ENCODE measurements at places on chromosomes 4 and X.

GRCh38 chrX:145816601-145817315 lies 871 bp upstream of the SLITRK2 start:
- DNase-seq, result no peak

GRCh38 chrX:150240643-150240970 lies 122.5 kb upstream of the MAMLD1 start:
- no peak for DNase-seq

DNA sequence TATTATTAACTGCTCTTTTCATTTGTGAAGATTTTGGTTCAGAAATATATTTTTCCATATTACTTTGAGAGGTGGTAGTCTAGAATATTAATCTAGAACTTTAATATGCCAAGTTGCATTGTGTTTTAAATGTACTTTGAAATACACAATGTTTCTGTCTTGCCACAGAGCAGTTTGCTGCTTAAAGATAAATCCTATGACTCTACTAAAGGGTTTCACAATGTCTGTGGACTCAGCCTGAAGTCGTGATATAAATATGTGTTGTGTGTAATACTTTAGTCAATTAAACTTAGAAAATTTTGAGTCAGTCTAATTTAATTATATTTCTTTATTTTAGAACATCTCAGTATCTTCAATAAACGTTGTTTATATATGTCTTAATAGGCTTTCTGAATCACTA lies 1771.7 kb upstream of the PCDH7 start:
- DNase-seq, result no peak

DNA sequence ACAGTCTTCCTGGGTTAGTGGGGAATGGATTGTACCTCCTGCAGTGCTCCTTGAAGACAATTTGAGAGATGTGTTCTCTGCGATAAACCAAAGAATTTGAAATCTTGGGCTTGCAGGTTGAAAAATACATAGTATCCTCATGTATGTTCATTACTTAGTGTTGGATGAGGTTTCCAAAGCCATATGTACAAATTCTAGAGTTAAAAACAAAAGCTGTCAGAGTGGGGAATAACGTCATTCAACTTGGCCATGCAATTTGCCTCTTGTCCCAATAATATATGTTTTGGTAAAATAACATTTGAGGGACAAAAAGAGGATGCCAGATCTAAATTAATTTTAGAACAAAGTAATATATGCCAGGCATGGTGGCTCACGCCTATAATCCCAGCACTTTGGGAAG lies 51.3 kb upstream of the CBR4 start:
- no peak for DNase-seq

GRCh38 chr4:26069218-26069617 lies 155.2 kb downstream of the SMIM20 start:
- DNase-seq, result no peak

DNA sequence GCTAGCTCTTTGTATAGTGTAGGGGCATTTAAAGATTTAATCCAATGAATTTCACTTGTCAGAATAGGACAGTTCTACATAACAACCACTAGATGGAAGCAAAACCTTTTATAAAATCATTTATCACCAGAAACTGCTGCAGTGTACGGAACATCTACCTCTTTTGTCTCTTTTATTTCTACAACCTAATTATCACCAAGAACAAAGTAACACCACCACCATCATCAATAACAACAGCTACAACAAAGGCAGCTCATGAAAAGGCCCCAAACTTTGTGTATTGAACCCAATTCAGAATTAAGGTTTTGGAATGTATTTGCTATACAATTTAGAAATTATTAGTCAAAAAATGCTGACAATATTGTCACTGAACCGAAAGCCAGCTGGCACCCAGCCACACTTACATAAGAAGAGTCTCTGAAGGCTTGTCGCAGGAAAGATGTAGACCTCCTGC lies 260.9 kb upstream of the RPS6KA3 start:
- no peak for DNase-seq

DNA sequence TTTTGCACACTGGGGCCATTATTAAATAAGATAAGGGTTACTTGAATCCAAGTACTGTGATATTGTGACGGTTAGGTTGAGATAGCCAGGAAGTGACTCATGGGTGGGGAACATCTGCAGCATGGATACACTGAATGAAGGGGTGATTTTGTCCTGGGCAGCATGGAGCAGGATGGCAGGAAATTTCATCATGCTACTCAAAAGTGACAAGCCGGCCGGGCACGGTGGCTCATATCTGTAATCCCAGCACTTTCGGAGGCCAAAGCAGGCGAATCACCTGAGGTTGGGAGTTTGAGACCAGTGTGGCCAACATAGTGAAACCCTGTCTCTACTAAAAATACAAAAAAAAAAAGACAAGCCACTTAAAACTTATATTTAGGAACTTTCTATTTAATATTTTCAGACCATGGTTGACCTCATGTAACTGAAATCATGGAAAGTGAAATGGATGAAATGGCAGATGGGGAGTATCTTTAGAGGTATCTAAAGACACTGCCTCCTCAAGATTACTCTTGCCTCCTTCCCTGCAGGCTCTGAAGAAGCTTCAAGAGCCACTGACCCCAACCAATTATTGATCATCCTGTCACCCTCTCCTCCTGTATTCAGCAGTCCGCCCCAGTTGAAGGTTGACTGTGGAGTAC lies 3.9 kb upstream of the TRIM60 start:
- DNase-seq, result no peak

GRCh38 chr4:180950377-180950776 lies 1292.8 kb upstream of the TENM3 start:
- no peak for DNase-seq

DNA sequence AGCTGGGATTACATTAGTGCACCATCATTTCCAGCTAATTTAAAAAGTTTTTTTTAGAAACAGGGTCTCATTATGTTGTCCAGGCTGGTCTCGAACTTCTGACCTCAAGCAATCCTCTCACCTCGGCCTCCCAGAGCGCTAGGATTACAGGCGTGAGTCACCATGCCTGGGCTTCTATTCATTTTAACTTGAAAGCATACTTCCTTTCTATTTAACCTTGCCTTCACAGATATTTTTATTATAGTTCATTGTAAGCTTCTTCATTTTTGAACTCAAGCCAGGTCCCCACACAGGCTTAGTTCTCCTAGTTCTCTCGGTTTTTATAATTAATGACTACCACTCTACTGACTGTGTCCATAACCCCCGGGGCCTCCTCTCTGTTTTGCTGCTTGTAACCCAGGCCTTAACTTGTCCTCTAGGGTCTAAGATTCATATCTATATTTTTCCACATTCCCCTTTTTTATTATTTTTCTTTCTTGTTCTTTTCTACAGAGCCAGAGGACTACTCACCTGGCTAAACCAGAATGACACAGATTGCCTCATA lies 50.7 kb downstream of the SNX12 start:
- no peak for DNase-seq

- DNase-seq, result no peak
Measured at GRCh38 chr4:150816491-150816890, 198.6 kb downstream of the LRBA start.

- DNase-seq, result no peak
Measured at GRCh38 chr4:43126595-43126994, 234.1 kb downstream of the GRXCR1 start.

DNA sequence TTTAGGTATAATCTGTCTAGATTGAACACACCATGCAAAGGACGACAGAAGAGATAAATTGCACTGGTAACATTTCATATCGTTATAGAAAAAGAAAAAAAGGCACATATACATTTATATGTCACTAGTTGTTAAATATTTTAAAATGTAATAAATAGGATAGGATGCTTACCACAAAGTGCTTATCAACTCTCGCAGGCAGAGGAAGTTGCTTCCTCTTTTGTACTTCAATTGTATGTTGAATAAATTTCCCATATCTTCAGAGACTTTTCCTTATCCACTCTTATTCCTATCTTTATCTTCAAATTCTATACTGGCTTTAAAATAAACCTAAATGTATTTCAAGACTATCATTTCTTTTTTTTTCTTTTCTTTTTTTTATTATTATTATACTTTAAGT lies 163.3 kb upstream of the SPOCK3 start:
- DNase-seq, result no peak

- no peak for DNase-seq
Measured at GRCh38 chrX:153485396-153486080, 9.2 kb upstream of the BGN start.

- no peak for DNase-seq
Measured at GRCh38 chr4:82790060-82790660, 8.4 kb downstream of the SCD5 start.

GRCh38 chrX:103056902-103057301 lies 7.1 kb downstream of the BEX1 start:
- DNase-seq, result no peak

- DNase-seq, result no peak
Measured at GRCh38 chr4:3231471-3231870, 17.5 kb upstream of the MSANTD1 start.

DNA sequence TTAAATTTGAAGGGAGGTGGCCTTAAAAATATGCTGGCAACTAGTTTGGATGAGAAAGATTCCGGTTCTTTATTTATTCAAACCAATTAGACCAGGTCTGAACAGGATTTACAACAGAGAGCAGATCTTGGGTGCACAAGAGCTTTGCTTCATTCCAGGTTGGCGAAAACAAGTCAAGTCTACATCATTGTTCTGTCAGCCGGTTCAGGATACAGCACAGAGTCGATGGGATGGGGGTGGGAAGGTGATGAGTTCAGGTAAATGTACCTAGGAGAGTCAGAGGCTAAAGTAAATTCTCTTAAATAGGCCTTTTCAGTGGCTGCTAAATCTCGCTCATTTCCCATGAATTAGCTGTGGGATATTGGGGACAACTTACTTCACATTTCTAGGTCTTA lies 882 bp upstream of the STIM2 start:
- no peak for DNase-seq

DNA sequence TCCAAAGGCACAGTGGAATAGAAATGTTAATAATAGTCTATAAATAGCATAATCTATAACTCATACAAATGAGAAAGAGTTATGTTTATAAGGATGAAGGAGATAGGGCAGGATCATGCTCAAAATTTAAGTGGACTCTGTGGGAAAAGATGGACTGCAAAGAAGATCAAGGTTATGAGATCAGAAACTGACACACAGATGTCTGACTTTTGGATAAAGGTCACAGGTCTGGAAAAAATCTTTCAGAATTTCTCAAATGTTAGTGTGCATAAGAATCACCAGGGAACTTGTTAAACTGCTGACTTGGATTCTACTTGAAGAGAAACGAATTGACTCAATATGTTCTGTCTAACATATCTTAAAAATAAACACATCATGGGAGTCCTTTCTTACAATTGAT lies 104.1 kb downstream of the FSTL5 start:
- DNase-seq, result no peak

- DNase-seq, result no peak
Measured at GRCh38 chr4:26088433-26088928, 174.5 kb downstream of the SMIM20 start.

DNA sequence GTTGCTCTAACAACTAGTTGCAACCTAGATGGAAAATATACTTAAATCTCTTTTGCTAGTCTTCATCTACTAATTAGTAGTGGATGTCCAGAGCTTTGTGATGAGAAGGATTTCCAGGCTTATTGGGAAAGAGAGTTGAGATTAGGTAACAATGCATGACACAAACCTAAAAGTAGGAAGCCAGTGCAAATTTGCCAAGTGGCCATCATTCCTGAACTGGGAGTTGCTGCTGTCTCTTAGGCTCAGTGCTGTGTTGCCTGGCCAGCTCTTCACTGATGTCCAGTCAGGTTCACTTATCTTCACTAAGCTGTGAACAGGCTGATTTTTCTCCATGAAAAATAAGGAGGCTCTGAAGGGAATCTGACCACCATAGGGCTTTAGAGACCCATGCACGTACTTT lies 105.6 kb upstream of the AMOT start:
- no peak for DNase-seq

DNA sequence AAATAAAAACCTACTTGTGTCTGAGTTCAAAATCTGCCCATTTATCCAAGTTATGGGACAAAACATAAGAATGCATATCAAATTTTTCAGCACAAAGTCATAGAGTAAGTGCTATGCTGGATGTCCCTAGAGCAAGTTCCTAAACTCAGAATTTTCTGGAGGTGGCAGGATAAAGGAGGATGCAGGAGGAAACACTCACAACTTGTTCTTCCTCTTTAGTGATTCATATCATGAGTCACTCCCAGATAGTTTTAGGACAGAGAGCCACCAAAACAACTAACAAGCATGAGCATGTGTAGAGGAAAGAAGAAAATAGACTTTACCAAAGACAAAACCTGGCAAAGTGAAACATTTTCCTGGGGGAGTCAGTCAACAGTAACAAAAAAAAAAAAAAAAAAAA lies 302.7 kb downstream of the KCTD8 start:
- no peak for DNase-seq

GRCh38 chr4:120007896-120008436 lies 58.7 kb downstream of the MAD2L1 start:
- no peak for DNase-seq

GRCh38 chr4:1506956-1507721 lies 100.9 kb upstream of the NKX1-1 start:
- DNase-seq, result no peak

- DNase-seq, result no peak
Measured at GRCh38 chr4:65083076-65083475, 587.2 kb downstream of the EPHA5 start.

DNA sequence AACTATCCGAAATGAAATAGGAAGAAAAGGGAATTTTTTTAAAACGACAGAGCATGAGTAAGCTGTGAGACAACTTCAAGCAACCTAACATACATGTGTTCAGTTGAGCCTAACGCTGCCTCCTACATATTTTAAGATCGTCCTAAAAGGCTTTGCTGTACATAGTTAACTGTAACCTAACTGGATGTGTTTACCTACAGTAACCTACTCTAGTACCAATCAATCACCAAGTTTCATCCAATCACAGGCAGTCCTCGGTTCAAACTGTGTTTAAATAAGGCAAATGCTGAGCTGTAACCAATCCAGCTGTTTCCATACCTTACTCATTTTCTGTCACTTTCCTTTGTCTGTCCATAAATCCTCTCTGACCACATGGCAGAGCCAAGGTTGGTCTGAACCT lies 17.1 kb downstream of the RCHY1 start:
- DNase-seq, result no peak

GRCh38 chr4:97396605-97397004 lies 746.7 kb downstream of the STPG2 start:
- no peak for DNase-seq

DNA sequence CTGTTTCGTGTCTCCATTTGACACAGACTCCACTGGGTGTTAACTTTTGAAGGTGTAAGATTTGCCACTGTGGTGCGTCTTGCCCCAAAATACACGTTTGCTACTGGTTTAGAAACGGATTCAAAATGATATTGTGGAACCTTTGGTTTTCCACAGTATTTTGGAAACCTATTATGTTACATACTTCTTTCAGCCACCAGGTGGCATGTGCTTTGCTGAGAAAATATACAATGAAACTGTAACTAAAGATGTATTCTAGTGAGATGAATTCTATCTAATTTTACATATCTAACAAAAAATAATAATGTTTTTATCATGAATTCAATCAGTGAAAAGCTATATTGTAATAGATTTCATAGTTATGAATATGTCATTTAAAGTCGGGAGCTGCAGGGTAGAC lies 28.4 kb upstream of the SLITRK4 start:
- no peak for DNase-seq

GRCh38 chr4:180636696-180637404 lies 1606.4 kb upstream of the TENM3 start:
- no peak for DNase-seq
